HEK293T (cell line): ENCODE measurements at places on chromosomes 6 and 20.

DNA sequence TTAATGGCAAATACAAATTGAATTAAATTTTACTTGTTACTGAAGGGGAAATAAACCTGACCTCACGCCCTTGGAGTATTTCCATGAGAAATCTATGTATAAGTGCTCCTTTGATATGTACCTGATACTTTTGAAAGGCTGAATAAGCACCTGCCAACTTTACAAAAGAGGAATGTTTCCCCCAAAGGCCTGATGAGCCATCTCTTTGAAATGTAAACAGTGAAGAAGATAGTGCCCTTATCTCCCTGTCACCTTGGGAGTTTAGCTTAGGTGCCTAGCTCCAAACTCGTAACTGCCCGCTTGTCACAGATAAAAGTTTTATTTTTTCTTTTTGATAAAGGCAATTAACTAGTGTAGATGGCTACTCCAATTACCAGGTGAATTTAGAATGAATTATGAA, 1.1 kb upstream of the ZNF343 start:
- DNase-seq, result no peak

DNA sequence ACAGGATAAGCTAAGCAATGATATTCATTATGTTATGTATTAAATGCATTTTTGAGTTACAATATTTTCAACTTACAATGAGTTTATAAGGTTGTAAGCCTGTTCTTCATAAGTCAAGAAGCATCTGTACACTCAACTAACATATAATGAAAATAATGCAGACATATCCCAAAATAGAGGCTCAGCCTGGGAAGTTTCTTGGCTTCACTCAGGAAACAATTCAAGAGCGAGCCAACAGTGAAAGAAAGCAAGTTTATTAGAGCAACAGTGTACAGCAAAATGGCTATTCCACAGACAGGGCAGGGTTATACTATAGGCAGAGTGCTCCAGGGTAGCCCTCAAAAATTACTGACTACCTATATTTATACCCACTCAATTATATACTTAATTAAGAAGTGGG, 1581.8 kb downstream of the HACE1 start:
- no peak for DNase-seq

- DNase-seq, result no peak
These were observed 24.8 kb downstream of the PHF20 start for GRCh38 chr20:35796571-35796970.

- no peak for DNase-seq
These were observed 17.7 kb downstream of the TGM6 start for GRCh38 chr20:2398449-2398848.

DNA sequence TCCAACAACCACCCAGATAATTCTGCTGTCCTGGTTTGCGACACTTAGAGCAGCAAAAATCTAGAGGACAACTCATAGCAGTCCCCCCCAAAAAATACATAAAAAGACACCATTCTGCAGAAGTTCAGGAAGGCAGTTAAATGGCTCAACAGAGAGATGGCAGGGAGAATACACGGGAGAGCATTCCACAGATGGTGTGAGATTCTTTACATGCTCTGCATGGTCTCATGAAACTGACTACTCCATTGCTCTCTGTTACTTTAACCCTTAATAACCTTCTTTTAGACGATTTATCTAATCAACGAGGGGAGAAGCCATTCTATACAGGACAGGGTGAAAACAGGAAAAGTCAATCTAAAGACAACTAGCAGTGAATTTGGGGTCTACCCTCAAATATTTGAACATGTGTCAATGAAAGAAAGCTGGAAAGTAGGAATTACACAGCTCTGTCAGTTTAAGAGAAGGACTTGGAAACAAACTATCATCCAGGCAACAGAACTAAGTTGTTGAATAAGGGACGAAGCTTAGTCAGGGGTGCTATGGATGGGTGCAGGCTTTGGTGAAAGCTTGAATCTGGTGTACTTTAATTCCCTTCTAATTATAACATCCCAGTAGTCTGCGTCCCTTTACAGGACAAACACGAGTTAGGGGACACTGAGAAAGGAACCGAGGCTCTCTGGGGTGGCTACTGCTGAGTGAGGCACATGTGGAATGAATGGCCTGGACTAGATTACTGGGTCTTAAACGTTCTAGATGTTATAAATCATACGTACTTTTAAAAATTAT, 5.1 kb downstream of the PERP start:
- no peak for DNase-seq

GRCh38 chr20:54199283-54199682, 8.6 kb upstream of the PFDN4 start:
- no peak for DNase-seq

GRCh38 chr6:143357561-143358255, 92.8 kb downstream of the ADAT2 start:
- DNase-seq, result no peak

GRCh38 chr6:157013649-157014304, 236.6 kb downstream of the ARID1B start:
- no peak for DNase-seq

GRCh38 chr6:74607468-74607867, 598.4 kb downstream of the COL12A1 start:
- DNase-seq, result no peak

- DNase-seq, result no peak
These were observed 69.0 kb upstream of the CCN2 start for GRCh38 chr6:132020138-132020581.

- DNase-seq, result no peak
These were observed 53.8 kb downstream of the TRIM38 start for GRCh38 chr6:26016245-26016962.

DNA sequence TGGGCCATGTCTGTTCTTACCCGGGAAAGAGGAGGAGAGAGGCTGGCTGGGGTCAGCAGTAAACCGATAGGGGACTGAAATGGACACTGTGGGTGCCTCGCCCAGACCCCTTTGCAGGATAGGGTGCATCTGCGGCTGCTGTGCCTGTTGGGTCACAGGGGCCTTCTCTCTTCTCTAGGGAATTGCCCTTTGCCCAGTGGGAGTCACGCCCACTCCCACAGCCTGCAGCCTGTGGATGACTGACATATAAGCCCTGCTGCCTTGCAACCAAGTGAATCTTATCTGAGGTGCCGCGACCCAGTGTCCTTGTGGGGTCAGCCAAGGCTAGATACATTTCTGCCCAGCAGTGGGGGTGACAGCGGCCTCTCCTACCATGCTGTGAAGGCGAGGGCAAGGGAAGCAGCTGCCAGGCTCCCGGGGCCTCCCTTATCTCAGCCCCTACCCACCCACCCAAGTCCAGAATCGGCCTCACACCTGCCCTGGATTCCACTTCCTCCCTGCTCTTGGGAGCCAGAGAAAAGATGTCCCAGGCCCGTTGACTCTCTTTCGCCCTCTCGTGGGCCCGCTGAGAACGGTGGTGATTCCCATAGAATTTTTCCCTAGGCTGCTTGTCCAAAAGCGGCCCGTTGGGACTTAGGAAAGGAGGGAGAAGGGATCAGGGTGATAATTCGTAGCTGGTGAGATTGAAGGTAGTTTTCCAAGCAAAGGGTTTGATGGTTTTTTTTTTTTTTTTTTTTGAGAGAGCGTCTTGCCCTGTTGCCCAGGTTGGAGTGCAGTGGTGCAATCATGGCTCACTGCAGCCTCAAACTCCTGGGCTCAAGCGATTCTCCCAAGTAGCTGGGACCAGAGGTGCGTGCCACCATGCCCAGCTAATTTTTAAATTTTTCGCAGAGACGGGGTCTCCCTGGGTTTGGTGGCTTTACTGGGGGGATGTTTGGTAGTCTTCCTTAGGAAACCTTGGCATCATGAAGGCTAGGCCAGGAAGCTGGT, 76.4 kb upstream of the RNF24 start:
- DNase-seq, result peak; percentile 78

GRCh38 chr6:105898286-105898685, 187.8 kb upstream of the PRDM1 start:
- no peak for DNase-seq

GRCh38 chr6:2940851-2941250, 30.5 kb downstream of the SERPINB6 start:
- no peak for DNase-seq

DNA sequence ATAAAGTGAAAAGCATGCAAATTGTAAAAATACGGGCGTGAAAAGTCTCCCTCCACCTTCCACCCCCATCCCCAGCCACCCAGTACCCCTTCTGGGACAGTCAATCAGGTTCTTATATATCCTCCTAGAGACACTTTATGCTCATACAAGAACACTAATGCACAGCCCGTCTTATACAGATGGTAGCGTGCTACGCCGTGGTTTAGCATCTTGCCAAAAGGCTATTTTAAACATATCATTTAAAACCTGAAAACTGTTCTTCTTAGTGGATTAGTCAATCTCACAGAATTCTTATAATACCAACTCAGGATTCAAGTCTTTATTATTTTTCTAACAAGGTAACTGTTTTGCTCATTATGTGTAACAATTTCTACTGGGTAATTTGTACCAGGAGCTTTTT, 57.2 kb upstream of the MRPS10 start:
- no peak for DNase-seq

DNA sequence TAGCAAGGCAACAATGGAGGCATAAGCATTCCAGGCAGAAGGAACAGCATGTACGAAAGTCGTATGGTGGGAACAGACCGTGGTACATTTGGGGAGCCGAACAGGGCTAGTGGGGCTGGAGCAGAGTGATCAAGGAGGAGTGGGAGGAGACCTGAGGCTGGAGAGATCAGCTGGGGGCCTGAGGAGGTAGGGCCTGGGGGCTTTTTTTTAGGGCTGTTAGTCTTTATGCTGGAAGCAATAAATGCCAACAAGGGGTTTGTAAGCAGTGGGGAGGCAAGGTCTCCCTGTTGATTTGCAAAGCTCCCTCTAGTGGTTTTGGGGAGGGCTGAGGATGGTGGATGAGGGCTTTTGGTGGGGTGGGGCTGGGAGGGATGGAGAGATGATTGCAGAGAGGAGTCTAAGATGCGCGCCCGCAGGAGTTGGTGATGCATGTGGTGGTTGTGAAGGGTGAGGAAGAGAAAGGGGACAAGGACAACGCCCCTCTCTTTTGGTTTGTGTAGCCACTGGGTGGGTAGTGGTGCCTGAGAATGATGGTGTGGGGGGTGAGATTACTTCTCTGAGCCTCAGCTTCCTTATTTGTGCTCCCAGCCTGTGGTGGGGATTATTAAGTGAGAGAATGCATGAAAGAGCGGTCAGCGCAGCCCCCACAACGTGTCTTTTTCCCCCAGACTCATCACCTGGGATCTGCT, 74.1 kb upstream of the TOX2 start:
- DNase-seq, result peak; percentile 62

- no peak for DNase-seq
These were observed 95.1 kb downstream of the FUT9 start for GRCh38 chr6:96110878-96111277.

DNA sequence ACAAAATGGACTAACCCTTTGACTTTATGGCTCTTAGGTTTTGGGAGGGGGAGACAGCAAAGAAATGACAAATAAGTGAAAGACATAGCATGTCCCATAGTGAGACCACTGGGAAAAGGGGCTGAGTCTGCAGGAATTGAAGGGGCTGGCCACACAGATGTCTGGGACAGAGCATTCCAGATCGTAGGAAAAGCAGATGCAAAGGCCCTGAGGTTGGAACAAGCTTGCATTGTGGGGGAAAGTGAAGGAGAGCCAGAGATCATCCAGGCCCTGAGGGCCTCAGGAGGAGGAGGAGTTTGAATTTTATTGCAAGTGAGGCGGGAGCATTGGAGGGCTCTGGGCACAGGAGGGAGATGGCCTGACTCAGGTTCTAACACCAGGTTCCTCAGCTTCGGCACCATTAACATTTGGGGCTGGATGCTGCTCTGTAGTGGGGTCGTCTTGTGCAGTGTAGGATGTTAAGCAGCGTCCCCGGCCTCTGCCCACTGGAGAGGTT, 97.5 kb downstream of the CEBPB start:
- no peak for DNase-seq

- DNase-seq, result peak; percentile 50
These were observed 72.6 kb upstream of the ZNF184 start for GRCh38 chr6:27545271-27546046.

- no peak for DNase-seq
These were observed 738.2 kb downstream of the CD109 start for GRCh38 chr6:74434171-74434570.

- no peak for DNase-seq
These were observed 109.8 kb downstream of the DOK5 start for GRCh38 chr20:54585217-54585616.

DNA sequence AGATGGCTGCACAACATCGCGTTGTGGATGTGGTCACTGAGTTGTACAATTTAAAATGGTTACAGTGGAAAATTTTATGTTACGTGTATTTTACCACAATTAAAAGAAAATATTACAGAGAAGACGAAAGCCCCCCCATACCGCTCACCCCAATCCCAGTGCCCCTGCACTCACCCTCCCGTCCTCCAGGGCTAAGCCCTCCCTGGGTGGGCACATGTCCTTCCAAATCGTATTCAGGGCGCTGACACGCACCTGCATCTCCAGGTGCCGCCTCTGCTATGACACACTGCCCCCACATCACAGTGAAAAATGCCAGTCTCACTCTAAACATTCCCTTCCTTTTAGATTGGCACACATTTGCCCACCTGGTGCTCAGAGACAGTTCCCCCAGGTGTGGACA, 49.4 kb downstream of the PSMG4 start:
- no peak for DNase-seq

GRCh38 chr20:59772931-59773913, 160.2 kb downstream of the SYCP2 start:
- no peak for DNase-seq

GRCh38 chr20:59253779-59254319, 46.6 kb upstream of the EDN3 start:
- no peak for DNase-seq

DNA sequence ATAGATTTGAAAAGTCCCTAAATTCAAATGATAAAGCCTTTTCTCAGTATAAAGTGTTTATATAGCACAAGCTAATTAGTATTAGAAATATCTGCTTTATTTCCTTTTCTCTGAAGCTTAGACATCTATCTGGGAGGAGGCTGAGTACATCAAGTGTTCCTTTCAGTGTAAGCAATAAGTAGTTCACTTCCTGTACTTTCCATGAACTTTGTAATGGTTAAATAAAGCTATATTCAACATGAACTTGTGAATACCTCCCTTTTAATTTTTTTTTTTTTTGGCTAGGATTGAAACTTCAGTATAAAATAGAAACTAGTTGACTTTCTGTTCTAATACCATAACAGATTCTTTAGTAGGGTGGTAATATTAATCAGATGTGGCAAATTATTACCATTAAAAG, 190.9 kb downstream of the CENPW start:
- DNase-seq, result no peak

- no peak for DNase-seq
These were observed 12.3 kb downstream of the C20orf173 start for GRCh38 chr20:35517125-35517524.

DNA sequence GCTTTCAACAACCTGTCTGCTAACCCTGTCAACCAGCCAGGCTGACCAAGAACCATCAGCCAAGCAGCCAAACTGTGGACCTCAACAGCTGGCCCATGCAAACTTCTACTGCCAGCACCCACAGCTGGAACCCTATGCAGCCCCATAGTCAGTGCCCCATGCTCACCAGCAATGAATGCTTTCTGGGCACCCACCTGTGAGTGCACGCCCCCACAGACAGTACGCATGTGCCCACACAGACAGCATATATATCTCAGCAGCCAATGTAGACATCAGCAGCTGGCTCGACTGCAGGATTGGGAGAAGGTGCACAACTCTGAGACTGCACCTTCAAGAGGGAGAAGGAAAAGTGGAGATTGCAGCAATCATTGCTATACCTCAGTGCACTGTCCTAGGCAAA, 1534.6 kb downstream of the GRIK2 start:
- DNase-seq, result no peak
